MV-4-11 (cell line): ENCODE measurements at places on chromosomes 2 and 18.
A peak's percentile ranks its signal among the peaks of the same experiment; 100 is the strongest.

GRCh38 chr18:23162473-23162872 is 27.2 kb downstream of the CABLES1 start:
- no peak for DNase-seq

DNA sequence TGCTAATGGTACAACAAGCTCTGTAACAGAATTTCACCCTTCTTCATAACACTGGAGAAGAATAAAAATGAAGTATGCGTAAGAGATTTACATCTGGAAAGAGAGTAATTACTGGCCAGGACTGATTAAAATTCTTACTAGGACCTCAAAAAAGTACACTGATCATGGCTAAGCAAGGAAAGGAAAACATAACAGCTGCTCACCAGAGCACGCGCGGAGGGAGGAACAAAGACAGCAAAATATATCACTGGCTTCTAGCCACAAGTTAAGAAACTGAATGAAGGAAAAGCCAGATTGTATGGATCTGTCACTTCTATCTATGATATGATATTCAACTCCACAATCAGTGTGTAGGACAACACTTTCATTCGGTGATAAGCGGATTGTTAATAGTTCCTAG is 15.6 kb upstream of the CYTIP start:
- no peak for DNase-seq

DNA sequence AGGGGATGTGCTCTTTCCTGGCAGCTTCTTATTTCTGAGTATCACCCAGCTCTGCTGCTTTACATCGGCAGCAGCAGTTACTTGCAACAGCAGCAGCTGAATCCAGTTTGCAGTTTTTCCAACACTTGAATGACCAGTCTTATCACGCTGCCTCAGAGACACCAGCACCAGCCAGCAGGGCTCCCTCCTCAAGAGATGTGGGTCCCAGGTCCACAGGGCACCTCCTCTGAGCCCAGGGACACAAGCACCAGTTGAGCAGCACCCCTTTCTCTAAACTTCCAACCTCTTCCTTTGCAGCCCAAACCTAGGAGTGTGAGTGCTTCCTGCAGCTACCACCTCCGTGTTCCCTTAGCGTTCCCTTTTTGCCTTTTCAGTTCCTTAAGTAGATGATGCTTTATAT is 50.4 kb upstream of the YPEL5 start:
- DNase-seq: no peak

GRCh38 chr18:43279015-43279744 is 1.9 kb upstream of the SYT4 start:
- peak; percentile 6 for DNase-seq

DNA sequence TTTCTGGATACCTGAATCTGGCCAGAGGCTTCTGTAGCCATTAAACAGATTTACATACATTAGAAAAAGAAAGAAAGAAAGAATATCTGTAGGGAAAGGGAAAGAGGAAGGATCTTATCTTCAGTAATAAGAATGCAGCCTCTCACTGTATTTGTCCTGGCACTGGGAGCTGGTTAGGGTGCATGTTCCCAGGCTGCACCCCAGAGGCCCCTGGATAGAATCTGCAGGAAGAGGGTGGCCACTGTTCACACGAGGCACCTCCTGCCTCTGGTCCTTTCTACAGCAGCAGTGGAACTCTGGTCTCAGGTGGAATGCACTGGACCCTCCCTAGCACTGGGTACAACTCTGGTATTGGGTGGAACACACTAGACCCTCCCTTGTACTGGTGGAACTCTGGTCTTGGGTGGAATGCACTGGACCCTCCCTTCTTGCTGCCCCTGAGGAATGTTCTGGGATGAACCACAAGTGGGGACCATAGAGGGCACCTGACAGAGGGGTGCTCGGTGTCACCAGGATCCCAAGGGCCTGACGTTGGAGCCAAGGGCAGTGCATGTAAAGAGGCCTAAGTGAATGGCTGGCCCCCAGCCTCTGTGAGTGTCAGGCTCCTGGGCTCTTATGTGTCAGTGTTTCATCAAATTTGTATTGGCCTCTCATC is 27.4 kb upstream of the PXDN start:
- no peak for DNase-seq

GRCh38 chr18:63322908-63323634 is 3.5 kb upstream of the BCL2 start:
- peak; percentile 61 for DNase-seq

- DNase-seq: no peak
Measured at GRCh38 chr18:58895385-58895784, 30.7 kb downstream of the ZNF532 start.
